ENCODE measurements at places on chromosomes 4 and X. TPM values are rescaled to one million over a fixed set of nuclear protein-coding genes. Genes with fewer than 3 reads are reported as not detected.
A peak's percentile ranks its signal among the peaks of the same experiment; 100 is the strongest.

DNA sequence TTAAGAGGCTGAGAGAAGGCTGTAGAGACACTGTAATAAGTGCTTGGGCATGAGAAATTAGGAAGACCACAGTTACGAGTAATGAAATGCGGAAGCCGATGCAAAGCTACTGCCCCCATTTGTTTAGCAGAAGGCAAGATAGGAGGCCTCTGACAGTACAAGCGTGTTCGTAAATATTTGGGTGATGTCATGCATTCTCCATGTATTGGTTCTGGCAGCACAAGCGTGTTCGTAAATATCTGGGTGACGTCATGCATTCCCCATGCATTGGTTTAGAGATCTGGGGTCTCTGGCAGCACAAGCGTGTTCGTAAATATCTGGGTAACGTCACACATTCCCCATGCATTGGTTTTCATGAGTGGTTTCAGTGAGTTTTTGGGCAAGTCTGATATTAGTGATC, 661.5 kb upstream of the FRG1 start:
- no peaks in the 10 kb centered on the region for H3K4me1 ChIP-seq
- no peaks in the 10 kb centered on the region for H3K27me3 ChIP-seq
- H3K36me3 ChIP-seq, result no peaks in the 10 kb centered on the region

GRCh38 chrX:133676344-133677122, 261.2 kb upstream of the GPC4 start:
- H3K36me3 ChIP-seq, result no peaks in the 10 kb centered on the region
- no peak overlapping the region for H3K4me3 ChIP-seq
- no peak for DNase-seq
- H3K4me1 ChIP-seq, result no peaks in the 10 kb centered on the region

- no peak overlapping the region for H3K27ac ChIP-seq
- no peak overlapping the region for H3K4me3 ChIP-seq
- DNase-seq, result no peak
- no peaks in the 10 kb centered on the region for H3K4me1 ChIP-seq
- no peaks in the 10 kb centered on the region for H3K27me3 ChIP-seq
- H3K36me3 ChIP-seq, result no peaks in the 10 kb centered on the region
Observed at GRCh38 chr4:97845758-97846157, 297.5 kb downstream of the STPG2 start.

- H3K27ac ChIP-seq, result no peak overlapping the region
- H3K27me3 ChIP-seq, result no peaks in the 10 kb centered on the region
- no peaks in the 10 kb centered on the region for H3K4me1 ChIP-seq
Observed at GRCh38 chrX:152137771-152138387, 498 bp downstream of the MAGEA10 start.

GRCh38 chrX:39398963-39399261, 597.7 kb downstream of the MID1IP1 start:
- no peaks in the 10 kb centered on the region for H3K4me1 ChIP-seq
- H3K4me3 ChIP-seq, result no peak overlapping the region
- peak; percentile 23 for DNase-seq
- peak overlapping the region; percentile 11 for H3K27ac ChIP-seq
- no peaks in the 10 kb centered on the region for H3K27me3 ChIP-seq

GPR119 gene
- total RNA-seq, result not detected

GRCh38 chr4:52212702-52213101, 161.6 kb downstream of the SPATA18 start:
- DNase-seq, result no peak
- H3K4me3 ChIP-seq, result no peak overlapping the region

GRCh38 chr4:21596521-21596920, 352.1 kb downstream of the KCNIP4 start:
- DNase-seq, result no peak
- no peaks in the 10 kb centered on the region for H3K36me3 ChIP-seq
- H3K27ac ChIP-seq, result no peak overlapping the region
- no peak overlapping the region for H3K4me3 ChIP-seq

Data from uterus (tissue), 4 donors.